EL (cell line): ENCODE measurements at places on chromosomes 2 and 18.

DNA sequence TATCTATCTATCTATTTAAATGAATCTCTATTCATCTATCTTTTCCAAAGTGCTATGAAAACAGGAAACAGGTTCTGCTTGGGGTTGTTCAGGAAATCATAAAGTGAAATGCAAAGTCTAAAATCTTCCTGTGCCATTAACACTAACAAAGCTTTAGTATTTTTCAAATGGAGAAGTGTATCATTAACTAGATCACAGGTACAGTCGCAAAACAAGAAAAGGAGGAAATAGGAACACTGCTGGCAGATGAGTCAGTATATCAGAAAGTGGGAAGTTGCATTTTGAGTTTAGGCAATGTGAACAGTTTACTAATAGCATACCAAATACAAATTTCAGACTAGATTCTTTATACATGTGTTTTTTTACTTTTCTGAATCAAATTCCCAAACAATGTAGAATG, 888.5 kb upstream of the FSHR start:
- no peak for DNase-seq

DNA sequence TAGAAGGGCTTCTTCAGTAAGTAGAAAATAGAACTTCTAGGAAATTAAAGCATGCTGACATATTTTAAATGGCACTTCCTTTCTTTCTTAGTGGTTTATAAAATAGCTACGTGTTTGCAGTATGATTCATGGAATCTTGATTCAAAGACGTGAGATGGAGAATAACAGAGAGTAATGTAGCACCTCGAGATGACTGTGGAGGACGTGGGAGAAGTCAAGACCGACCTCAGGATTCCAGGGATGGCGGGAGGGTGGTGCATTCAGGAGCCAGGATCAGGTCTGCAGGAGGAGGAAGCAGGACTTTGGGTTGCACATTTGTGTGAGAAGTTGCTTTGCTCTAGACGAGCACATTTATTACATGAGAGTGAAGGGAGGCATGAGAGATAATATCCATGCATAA, 56.0 kb downstream of the DCDC2C start:
- DNase-seq, result peak; percentile 13

GRCh38 chr2:21820271-21820670, 696.5 kb downstream of the TDRD15 start:
- DNase-seq, result peak; percentile 58

DNA sequence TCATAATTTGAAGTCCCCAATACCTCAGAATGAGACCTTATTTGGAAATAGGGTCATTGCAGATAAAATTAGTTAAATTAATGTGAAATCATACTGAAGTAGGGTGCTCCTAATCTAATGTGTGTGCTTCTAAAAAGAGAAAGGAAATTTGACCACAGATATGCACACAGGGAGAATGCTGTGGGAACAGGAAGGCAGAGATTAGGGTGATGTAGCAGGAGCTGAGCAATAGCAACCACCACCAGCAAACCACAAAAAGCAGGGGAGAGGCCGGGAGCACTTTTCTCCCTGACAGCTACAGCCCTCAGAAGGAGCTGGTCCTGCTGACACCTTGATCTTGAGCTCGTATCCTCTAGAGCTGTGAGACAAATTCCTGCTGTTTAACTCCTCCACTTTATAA, 24.6 kb upstream of the SCG2 start:
- DNase-seq, result peak; percentile 82

GRCh38 chr2:181850936-181851560, 40.5 kb upstream of the ITPRID2 start:
- no peak for DNase-seq

GRCh38 chr2:60456115-60456770, 97.2 kb downstream of the BCL11A start:
- no peak for DNase-seq

DNA sequence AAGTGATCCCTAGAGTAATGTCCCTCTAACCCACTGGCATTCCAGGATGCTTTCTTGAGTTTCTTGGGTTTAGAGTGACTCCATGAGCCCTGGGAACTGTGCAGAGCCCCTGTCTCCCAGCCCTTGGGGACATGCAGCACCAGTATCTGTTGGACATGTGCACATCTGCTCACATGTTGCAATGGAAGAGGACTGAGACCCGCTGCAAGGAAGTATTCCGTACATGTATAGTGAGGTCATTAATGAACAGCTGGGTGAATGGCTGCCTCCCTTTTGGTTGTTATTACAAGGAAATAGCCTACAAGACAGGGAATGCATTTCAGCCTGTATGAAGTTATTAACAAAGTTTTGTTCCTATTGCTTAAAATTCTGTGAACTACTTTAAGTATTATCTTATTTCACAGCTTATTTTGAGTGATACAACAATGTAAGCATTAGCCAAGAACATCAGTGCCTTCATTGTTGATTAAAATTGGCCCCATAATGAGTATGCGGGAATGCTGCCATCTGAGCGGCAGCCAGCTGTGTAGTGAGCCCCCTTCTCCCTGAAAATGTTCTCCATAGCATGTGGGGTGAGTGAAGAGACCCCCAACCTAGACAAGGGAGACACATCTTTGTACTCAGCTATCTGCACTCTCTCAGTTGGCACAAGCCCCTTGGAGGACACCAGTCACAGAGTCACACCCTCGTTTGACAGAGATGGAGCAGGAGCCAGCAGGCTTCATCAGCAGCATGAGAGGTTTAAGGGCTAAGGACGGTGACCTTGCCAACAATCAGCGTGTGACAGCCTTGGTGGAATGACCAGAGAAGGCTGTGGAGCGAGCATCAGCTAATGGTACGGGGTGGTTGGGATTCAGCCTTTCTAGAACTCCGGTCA, 87.4 kb downstream of the FAM210A start:
- DNase-seq, result no peak

GRCh38 chr2:202037086-202037485, 3.4 kb downstream of the FZD7 start:
- DNase-seq, result peak; percentile 59
